Fibroblast of the aortic adventitia (primary cell): ENCODE measurements at places on chromosomes 3 and 15. TPM values are rescaled to one million over a fixed set of nuclear protein-coding genes. Genes with fewer than 3 reads are reported as not detected.

GRCh38 chr3:170092907-170093306, 55.1 kb downstream of the GPR160 start:
- no peak for DNase-seq

- DNase-seq: peak; percentile 50
Observed at GRCh38 chr15:43376017-43376705, 5.3 kb downstream of the TUBGCP4 start.

- no peak for DNase-seq
Observed at GRCh38 chr15:97604677-97605076, 355.8 kb upstream of the ARRDC4 start.

DNA sequence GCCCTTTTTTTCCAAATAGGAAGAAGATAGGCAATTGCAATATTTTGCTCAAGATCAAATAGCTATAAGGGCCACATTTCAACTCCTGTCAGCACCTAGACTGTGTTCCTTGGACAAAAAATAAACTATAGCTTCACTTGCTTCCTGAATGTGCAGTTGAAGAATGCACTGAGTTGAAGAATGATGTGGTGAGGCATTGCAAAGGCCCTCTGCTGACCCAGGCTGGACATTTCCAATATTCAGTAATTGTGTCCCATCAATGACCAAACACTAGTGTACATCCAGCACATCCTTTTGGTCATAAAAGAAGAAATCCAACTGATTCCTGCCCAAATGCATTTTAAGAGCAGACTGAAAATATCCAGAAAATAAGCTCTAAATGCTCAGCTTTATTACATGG, 424.8 kb upstream of the TGFBR2 start:
- DNase-seq: no peak

DNA sequence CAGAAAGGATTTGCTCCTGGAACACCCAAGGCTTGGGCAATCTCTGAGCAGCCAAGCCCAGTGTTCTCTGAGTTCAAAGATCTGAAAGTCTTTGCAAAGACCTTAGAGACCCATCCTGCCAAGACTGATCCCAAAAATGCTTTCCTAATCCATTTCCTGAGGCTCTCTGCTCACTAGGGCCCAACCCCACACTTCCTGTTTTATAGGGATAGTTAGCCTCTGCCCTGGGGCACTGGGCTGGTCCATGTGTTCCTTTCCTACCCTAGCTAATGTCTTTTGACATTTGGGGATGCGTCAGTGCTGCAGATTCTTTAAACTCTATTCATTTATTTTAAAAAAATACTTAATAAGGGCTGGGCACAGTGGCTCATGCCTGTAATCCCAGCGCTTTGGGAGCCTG, 372.7 kb downstream of the ROBO2 start:
- DNase-seq: no peak

DNA sequence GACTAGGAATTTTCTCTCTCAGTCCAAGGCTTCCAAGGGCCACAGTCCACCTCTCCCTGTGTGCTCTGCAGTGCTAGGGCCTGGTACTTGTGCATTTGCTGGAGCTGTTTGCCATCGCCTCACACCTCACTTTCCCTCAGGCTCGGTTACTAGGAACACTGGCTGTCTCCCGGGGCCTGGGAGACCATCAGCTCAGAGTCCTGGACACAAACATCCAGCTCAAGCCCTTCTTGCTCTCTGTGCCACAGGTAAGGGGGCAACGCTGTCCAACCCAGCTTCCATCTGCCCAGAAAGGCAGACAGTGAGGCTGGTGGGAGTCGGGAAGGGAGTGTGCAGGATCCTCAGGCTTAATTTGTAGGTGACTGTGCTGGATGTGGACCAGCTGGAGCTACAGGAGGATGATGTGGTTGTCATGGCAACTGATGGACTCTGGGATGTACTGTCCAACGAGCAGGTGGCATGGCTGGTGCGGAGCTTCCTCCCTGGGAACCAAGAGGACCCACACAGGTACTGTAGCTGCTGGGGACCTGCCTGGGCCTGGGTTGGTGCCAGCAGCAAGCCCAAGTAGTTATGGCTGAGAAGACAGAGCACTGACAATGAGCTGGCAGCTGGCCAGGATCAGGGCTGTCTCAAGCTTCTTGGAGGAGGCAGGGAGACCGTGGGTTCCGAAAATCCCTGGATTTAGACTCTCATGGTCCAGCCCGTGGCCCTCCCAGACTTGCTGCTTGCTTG, 3.4 kb downstream of the PPM1M start:
- no peak for DNase-seq

GRCh38 chr3:53846134-53846850, at the start of the genes CHDH and IL17RB:
Gene CHDH (minus strand): TSS chr3:53846419. CDS start chr3:53824008, 22,411 bp downstream.
Gene IL17RB (plus strand): TSS chr3:53846568. CDS start chr3:53846589, 21 bp downstream.
- no peak for DNase-seq

- DNase-seq: no peak
Observed at GRCh38 chr15:62727501-62727900, 315.0 kb upstream of the TPM1 start.

- DNase-seq: peak; percentile 36
Observed at GRCh38 chr3:197501496-197501878, 54.3 kb downstream of the BDH1 start.

DNA sequence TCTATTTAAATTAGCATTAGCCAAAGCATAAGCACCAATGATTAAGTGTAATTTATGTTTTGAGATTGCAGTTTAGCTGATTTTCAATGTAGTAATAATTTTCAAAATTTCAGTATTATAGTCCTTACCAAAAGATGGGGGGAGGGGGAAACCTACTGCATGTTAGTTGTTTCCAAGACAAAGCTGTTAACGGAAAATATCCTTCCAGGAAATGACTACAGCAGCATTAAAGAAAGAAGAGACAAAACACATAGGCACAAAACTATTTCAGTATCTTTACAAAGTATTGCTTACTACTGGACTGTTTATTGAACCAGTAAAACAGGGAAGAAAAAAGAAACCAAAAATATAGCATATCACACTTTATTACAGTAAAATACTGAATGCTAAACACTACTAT, 10.5 kb downstream of the BNIP2 start:
- no peak for DNase-seq

DNA sequence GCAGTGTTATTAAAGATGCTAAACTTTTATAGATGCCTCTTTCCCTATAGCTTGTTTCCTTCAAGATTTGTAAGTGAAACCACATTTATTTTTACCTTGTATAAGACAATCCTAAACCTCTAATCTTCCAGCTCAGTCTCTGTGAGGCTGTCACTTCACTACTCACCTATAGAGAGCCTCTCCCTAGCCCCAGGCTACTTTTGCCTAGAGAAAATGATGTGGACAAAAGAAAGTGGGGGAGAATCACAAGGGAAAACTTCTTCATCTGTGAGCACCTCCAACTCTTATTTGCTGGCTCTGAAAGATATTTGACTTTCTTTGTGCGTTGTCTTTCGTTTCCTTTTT, 74.9 kb upstream of the SCN5A start:
- DNase-seq: no peak

- DNase-seq: peak; percentile 80
Observed at GRCh38 chr15:37015035-37015434, 85.3 kb downstream of the MEIS2 start.

GRCh38 chr3:42213417-42213816, 52.6 kb downstream of the CCK start:
- no peak for DNase-seq

ZPLD1 gene
- 0.33 and 0.45 TPM in 2 replicates for total RNA-seq

DVL3 gene
- total RNA-seq: 28.2 and 66.8 TPM in 2 replicates

EMC7 gene
- total RNA-seq: 26.0 and 46.6 TPM in 2 replicates

PLSCR4 gene
- 28.3 and 46.3 TPM in 2 replicates for total RNA-seq

OR4F15 gene
- total RNA-seq: not detected in 2 replicates

FAM107A gene
- 0.54 TPM in 1 of 2 replicates, not detected in the other for total RNA-seq

PAQR9 gene
- total RNA-seq: 0.09 TPM in 1 of 2 replicates, not detected in the other
